ENCODE measurements at places on chromosomes 6 and 20.

- DNase-seq = peak; percentile 83
These were observed at the start of gene LRFN2 for GRCh38 chr6:40587240-40588069. Gene LRFN2, minus strand, starts transcription at chr6:40587364.

DNA sequence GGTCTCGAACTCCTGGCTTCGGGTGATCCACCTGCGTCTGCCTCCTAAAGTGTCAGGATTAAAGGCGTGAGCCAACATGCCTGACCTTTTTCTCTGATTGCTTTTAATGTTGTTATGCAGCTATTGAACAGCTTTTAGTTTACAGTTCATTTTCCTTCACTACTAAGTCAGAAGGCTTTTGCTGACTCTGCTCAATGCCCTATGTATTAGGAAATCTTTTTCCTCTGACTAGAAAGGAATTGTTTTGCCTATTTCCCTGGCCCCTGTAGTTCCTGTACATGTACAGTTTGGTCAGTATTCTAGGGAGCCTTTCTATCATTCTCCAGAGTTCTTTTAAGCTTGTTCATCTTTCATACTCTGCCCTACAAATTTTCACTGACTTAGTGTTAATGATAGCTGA, 280.2 kb downstream of the CDKAL1 start:
- DNase-seq = no peak

GRCh38 chr20:38109591-38110524, 55.2 kb downstream of the TGM2 start:
- no peak for DNase-seq

DNA sequence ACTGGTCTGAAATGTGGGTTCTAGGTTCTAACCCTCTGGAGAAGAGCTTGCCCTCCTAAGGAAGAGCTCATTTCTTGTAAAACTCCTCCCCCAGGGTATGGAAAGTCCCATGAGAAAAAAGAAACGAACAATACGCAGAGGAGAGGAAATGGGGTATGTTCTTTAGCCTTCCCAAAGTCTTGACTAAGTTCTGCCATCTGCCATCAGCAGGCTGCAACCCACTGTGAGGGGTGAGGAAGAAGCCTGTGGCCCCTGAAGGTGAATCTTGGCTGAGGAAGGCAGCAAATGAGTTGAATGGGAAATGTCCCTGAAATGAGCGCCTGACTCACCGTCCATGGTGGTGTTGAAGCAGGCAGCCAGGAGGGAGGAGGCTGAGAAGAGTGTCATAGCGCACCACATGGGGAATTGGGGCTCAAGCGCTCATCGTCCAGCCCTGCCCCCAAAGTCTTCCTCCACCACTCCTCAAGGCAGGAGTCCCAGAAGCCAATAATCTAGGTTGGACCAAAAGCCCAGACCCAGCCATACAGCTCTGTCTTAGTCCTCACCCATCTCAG, 10.4 kb upstream of the MATN4 start:
- no peak for DNase-seq

DNA sequence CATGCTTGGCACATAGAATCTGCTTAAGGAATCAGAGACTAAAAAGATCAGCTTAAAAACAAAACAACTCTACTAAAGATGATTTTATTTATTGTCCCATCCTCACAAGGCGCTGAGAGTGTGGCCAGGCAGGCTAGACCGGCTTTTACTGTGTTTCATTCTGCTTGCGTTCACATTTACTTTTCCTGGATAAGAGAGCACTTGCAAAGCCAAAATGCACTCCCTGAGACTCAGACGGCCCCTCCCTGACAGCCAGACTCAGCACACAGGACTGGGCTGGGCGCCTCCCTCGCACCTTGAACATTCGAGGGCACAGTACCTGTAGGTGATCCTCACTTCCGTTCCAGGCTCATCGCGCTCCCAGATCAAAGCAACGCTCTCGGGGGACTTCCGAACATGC, 10.2 kb downstream of the ACSS1 start:
- no peak for DNase-seq

GRCh38 chr6:32852018-32852843, 1.3 kb downstream of the TAP1 start:
- DNase-seq = no peak

- DNase-seq = no peak
These were observed 5.7 kb upstream of the TIAM2 start for GRCh38 chr6:154989448-154989847.

DNA sequence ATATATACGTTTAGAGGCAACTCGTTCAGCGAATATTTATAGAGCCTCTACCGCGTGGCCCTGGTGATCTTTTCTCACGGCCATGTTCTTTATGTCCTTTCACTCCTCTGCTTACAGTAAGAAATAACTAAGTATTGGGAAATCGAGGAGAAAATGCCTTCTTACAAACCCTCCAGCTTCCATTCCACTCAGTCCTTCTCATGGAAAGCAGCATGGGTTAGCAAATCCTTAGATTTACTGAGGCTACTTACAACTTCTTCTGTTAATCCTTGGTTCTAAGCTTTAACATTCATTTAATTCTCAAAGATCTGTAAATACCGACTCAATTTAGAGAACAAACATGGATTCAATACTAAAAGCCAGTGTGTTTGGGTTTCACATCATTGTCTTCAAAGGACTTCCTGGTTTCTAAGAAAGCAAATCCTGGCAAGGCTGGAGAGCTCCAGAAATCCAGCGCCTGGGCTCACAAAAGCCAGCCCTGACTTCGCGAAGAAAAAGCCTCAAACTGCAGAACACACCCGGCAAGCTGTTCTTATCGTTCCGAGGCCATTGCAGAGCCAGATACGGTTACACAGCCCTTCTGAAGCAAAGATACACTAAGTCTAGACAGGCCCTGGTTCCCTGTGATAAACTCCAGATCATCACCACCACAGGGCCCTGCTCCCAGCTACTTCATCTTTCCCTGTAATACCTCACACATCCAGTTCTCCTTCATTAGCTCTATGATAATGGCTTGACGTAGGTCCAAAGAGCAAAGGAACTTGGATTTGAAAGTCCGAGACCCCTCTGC, 19.2 kb downstream of the AGPAT4 start:
- no peak for DNase-seq

DNA sequence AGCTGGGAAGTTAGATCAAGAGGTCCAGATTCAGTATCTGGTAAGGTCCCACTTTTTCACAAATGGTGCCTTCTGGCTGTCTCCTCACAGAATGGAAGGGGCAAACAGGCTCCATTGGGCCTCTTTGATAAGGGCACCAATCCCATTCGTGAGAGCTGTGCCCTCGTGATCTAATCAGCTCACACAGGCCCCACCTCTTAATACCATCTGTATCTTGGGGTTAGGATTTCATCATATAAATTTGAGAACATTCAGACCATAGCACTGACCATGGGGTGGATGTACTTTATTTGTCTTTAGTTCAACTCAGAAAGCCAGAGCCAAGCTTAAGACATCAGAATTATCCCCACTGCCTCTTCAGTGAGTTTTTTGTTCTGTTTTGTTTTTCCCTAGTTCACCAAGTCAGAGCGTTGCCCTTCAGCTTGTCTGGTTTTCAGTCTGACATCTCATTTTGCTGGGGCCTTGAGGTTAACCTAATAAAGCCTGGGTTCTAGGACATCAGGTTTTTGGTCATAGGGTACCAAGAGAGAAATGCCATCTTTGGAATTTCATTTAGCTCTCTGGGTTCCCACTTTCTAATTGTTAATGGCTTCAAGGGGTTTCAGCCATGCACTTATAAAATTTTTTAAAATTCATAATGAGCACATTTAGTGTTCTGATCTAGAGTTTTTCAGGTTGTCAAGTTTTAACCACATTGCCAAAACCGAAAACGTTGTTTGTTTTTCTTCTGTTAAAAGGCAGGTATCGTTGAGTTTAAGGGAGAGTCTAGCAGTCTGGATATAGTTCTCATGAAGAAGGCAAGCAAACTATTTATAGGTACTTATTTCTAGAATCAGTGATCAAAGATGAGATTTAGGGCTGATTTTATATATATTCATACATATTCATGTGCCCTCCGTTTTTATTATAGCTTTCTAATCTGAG, 19.0 kb downstream of the SENP6 start:
- DNase-seq = no peak

DNA sequence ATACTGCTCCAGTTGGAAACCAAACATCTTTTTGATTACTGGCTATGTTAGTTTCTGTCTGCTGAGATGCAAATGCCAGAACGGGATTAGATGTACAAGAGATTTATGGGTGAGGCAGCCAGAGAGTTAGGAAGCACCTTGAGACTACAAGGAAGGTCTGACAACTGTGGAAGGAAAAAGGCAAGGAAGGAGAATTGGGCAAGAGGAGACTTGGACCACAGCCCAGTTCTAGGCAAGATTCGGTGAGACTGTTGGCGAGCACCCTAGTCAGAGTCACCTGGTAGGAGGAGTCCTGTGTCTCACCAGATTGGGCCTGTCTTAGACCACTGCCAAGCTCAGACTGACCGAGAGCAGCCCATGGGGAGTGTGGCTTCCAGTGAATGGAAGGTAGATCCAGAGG, 91.8 kb upstream of the F13A1 start:
- DNase-seq = no peak

DNA sequence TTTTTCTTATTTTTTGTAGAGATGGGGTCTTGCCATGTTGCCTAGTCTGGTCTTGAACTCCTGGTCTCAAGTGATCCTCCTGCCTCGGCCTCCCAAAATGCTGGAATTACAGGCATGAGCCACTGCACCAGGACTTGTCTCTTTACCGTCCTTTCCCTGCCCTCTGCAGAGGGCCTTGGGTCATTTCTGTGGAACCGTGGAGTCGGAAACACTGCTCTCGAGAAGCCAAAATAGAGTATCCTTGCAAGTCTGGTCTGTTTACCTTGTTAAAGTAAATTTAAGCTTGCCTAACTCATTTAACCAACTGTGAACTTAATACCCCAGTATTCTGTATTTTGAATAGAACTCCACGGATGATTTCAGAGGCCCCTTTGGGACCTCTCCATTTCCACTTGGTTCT, 51.4 kb downstream of the KDM1B start:
- no peak for DNase-seq

DNA sequence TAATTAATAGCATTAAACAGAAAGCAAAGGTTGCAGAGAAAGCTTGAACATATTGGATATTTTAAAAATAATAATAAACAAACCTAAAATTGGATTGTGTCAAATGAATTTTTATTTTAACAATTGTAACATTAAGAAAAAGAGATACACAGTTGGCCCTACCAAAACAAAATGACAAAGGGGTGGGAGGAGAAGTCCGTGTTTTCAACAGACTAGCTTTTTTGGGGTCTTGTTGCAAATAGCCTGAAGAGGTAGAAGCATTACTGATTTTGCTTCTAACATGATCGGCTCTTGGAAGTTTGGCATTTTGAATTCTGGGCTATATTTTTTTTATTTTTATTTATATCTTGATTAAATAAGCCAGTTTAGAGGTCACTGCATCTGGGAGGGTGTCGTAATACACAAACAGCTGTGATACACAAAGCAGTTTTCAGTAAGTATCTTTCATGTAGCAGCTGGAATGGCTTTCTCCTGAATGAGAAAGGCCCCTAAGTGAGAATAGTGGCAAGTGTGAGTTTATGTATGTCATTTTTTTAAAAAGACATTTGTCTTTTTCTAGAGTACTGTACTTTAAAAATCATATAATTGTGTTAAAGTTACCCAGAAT, 85.5 kb upstream of the ZNF217 start:
- DNase-seq = no peak

- no peak for DNase-seq
These were observed 32.8 kb downstream of the TNXB start for GRCh38 chr6:32076321-32076809.

DNA sequence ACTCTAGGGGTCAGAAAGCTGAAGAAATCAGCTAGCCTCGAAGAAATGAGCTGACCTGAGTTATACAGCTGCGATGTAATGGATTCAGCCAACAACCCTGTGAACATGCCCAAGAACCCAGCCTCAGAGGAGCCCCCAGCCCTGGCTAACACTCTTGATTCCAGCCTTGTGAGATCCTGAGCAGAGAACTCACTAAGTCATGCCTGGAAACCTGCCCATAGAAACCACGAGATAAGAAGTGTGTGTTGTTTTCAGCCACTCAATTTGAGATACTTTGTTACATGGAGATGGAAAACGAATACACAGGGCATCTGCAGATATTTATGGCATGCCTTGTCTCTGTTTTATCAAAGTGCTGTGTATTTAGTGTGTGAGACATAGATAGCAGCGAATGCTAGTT, 265.2 kb downstream of the QKI start:
- no peak for DNase-seq

- no peak for DNase-seq
These were observed 16.5 kb downstream of the DUSP22 start for GRCh38 chr6:308768-309167.

DNA sequence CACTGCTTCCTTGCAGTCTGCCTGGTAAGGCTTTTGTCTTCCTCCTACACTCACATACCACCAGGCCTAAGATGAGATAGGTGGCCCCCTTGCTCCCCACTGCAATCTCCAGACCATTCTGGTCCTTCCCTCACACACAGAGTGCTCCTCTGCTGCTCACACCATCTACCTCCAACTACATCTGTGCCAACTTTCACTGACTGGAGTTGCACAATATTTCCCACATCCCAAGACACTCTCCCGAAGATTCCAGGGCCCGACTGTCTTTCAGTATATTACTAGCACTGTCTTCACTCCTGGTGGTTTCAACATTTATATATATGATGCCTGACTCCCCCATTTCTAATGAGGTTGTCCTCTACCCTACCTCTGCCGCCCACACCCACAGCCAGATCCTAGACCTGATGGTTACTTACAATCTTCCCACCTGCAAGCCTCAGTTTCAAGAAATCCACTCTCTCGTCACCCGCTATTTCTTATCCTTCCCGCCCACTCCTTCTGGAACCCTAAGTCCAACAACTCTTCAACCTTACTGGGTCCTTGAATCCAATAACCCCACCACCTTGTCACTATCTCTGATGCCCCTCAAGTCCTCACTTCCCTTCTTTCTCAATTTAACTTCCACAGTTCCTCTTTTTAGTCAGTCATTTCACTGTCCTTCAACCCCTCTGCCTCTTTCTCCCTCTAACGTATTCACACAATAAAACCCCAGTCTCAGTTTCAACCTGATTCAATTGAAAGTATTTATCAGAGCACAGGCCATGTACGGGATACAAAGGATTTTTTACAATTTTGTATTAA, 21.6 kb downstream of the RALGAPA2 start:
- no peak for DNase-seq

DNA sequence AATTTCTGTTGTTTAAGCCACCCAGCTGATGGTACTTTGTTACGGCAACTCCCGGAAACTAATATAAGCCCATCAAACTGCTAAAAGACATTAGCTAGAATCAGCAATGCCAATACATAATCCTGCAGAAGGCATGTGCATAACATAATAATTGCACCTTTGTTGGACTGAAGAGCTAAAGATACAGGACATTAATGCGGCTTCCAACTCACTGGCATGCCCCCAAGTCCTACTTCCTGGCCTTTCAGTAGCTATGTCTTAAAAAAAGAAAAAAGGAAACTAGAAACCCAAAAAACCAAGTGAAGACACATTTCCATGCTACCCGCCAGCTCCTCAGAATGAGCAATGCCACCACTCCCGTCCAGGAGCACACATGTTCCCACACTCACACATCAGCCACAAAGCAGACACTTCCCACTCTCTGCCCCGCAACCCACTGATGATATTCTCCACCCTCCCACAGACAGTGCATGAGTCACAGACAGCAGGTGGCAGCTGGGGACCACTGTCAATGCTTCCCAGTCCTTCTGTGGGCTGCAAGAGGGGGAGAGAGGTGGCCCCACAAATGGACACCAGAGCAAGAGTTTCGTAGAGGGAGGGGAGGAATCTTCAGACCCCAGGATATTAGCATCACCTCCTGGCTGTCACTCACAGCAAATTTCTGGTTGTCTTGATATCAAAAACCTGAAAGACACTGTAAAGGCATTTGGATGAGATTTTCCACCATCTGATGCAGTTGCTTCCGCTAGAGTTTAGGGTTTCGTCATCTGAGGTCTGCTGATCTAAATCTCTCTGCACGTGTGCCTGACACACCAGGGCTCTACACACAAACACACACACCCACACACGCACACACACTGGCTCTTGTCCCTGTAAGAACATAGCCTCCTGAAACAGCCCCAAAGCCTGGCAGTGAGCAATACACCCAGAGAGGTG, 32.8 kb downstream of the GFOD1 start:
- no peak for DNase-seq

Data from NCI-H748 treated with DMSO at 0.1 percent for 48 hours (cell line).